ENCODE measurements at places on chromosomes 6 and 20.

DNA sequence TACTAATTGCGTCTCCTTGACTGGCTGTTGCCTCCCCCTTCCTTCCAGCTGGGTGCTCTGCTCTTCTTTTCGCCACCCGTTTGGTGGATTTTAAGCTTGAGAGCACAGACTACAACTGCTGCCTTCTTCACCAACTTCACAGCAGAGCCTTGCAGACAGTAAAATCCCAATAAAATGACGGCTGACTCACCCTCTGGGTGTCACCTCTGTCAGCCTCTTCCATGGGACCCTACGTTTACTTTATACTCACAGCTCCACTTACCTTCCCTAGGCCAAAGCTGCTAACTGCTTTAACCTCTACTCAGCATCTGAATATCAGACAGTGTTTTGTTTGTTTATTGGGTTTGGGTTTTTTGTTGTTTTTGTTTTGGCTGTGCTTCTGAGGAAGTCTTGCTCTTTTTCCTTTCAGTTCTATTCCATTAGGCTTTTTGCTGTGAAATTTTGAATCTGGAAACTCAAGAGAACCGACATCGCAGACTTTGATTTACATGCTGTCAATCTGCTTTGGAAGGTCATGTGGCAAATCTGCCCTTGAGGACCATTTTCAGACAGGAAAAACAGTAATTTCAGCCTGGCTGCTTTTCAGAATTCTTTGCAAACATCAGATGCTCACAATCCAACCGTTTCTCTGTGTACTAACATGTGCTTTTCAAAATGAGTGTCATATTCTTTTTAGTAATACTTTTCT, 2.4 kb downstream of the AGPAT4 start:
- no peak for DNase-seq

GRCh38 chr6:26543953-26544352, 5.8 kb downstream of the HMGN4 start:
- no peak for DNase-seq

GRCh38 chr20:44582311-44583025, at the start of gene PKIG:
Gene PKIG (plus strand): TSS chr20:44582579. CDS start chr20:44614557, 31,978 bp downstream.
- DNase-seq, result no peak

DNA sequence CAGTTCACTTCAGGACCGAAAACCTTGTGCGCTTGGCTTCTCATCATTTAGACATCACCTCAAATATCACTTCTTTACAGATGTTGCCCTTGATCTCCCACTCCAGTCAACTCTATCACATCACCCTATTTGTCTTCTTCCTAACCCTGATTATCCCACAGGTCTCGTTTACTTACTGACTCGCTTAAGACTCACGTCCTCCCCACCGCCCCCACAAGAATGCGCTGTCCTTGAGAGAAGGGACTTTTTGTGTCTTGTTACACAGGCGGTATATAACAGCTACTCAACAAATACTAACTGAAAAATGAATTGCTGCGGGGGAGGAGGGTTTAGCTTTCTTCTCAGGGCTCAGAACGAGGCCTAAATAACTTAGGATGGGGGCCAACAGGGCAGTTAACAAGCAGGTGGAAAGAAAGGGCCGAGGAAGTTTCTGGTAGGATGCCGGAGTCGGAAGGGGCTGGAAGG, 527 bp downstream of the TOMM34 start:
- no peak for DNase-seq

DNA sequence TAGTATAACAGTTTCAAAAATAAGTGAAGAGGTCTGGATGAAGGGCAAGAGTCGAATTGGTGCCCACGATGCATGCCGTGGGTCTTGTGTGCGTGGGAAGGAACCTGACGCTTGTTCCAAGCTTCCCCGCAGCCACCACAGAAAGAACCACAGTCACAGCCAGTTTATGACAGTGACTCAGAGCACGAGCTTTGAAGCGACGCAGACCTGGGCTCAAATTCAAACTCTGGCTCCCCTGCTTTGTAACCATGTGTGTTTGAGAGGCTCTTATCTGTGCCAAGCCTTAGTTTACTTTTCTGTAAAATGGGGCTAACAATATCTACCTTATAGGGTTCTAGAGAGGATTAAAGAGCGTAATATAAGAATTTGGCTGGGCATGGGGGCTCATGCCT, 65.5 kb downstream of the SYNJ2 start:
- peak; percentile 47 for DNase-seq

DNA sequence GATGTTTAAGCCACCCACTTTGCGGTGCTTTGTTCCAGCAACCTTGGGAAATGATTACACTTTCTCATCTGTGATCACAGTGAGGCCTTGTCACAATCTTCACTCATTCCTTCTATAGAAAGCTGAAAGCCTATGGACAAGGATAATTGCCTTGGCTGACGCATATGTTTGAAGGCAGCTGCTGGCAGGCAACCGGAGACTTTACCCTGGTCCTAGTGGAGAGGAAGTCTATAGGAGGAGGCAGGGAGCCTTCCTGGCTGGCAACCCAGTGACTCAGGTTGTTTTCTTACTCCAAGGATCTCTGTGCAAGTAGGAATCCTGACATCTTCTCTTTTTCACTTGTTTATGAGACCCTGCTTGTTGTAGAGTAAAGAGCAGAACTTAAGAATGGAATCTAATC, 34.1 kb upstream of the ESR1 start:
- no peak for DNase-seq

DNA sequence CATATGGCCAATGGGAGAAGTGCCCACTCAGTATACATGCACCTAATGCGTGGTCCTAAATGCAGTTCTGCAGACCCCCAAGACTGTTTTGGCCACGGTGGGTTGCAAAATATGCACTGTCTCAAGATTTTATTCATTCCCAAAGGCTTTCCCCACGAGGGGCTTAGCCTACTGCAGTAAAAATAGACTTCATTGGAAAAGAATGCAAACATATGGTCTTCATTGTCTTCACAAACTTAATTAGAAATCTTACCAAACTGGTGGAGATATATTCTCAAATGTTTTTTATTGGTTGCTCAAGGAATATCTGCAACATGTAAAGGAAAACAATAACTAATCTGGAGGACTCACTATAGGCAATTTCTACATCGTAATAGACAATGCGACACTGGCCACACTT, 31.6 kb upstream of the PRL start:
- DNase-seq, result no peak

DNA sequence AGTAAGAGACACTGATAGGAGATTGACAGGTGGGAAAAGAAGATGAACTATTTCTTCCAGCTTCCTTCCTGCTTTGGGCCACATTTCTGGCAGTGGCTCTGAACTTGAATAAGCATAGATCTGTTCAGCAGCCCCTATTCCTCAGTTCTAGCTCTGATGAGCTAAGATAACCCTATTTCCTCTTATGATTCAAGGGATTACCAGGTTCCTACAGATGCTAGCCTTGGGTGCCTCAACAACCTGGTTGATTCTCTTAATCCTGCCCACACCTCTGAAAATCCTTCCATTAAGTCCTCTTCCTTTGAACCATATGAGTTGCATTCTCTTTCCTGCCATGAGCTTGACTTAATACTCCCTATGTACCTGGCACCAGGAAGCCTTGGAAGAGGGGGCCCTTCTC, 49.8 kb upstream of the MOCS1 start:
- no peak for DNase-seq

DNA sequence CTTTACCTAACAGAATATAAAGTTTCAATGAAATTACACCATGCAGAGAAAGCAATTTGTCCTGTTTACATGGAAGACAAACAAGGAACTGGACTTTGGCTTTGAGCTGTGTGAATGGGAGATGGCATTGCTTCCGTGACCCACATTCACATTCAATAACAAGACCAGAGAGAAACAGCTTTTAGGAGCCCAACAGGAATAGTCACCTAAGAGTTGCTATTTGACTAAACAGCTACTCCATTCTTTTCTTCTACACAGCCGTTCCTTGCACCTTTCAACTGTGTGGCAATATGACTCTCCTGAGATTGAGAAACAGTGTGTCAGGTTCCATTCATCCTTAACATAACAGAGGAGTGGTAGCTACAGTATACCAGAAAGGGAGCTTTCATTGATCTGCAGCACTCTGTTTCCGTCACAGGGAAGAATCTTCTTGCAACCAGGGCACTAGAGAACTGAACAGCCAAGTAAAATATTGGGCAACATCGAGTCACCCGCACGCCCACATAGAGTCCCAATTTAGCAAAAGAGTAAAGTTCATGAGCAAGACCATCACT, 355.1 kb downstream of the HAO1 start:
- DNase-seq, result no peak

- DNase-seq, result no peak
These were observed 6.0 kb downstream of the CST7 start for GRCh38 chr20:24955045-24955444.

- peak; percentile 88 for DNase-seq
These were observed 9.7 kb upstream of the TNFRSF6B start for GRCh38 chr20:63686492-63687321.

DNA sequence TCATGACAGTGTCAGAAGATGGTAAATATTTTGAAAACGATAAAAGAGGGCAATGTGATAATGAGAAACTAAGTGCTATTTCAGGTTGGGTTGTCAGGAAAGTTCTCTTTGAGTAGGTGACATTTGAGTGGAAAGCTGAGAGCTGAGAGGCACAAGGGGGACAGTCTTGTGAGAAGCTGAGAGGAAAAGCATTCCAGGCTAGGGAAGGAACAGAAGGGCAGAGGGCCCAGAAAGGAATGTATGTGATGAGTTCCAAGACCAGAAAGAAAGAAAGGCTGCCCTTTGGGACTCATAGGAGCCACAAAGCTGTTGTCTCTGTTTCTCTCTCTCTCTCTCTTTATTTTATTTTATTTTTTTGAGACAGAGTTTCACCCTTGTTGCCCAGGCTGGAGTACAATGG, 7.6 kb upstream of the RNF182 start:
- DNase-seq, result no peak

- no peak for DNase-seq
These were observed 190.9 kb upstream of the MAN1A1 start for GRCh38 chr6:119540417-119540816.

DNA sequence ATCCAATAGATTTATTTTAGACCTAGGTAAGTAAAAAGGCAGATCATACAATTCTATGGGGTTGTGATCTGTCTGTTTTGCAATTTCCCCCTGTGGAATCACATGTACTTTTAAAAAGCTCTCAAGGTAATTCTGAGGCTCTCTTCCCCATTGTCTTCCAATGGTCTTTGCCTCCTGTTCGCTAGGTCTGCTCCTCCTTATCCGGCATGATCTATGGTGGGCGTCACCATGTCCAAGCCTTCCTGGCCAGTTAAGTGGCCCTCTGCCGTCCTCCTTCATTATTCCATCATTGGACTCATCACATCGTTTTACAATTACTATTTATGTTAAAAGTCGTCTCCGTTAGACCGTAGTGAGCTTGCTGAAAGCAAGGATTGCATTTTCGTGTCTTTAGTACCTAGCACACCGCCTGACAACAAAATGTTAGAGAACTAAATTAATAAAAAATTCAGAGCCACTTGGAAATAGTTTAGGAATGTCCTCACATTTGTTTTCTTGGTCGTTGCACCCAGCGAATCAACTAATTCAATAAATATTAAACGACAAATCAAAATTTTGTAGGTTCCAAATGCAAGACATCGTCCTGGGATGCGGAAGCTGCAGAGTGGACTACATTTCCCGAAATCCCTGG, 2.2 kb upstream of the STXBP5 start:
- DNase-seq, result no peak

- no peak for DNase-seq
These were observed 84.6 kb downstream of the DCDC2 start for GRCh38 chr6:24273096-24273870.

DNA sequence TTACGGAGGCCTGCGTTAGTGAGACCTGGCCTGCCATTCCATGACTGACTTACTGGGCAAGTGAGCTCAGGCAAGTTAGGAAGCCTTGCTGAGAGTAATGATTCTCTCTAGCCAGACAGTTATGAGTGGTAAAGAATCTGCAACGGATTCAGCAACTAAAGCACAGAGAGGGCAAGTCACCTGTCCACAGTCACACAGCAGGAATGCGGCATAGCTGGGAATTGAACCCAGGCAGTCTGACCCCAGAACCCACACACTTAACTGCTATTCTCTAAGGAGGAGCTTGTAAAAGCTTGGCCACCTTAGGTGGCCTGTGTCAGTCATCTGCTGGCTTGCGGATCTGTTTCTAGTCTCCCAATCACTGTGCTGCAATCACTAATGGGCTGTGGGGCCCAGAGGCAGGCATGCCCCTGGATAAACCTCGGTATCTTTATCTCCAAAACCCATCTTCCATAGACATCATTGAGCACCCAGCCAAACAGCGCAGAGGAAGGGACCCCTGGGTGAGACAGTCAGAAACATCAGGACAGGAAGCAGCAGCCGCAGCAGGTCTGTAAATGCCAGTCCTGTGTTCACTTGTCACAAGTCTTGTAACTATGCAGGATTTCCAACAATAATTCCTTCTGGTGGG, 215.9 kb upstream of the KCNG1 start:
- no peak for DNase-seq

DNA sequence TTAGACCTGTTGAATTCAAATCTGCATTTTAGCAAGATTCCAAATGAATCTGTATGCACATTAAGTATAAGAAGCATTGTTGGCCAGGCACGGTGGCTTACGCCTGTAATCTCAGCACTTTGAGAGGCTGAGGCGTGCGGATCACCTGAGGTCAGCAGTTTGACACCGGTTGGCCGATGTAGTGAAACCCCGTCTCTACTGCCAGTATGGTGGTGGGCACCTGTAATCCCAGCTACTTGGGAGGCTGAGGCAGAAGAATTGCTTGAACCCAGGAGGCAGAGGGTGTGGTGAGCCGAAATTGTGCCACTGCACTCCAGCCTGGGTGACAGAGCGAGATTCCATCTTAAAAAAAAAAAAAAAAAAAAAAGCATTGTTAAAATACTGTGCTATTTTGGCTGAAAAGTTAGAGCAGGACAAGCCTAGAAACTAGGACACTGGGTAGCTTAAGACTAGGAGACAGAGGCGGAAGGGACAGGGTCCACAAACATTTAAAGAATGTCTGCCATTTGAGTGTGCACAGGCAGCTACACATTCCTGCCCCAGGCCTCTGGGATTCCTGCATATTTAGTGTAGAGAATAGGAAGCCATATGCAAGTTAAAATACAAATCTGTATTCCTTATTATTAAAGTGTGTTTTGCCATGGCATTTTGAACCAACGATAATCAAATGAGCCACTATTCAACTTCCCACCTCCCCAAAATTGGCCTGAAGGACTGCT, 45.1 kb upstream of the EEF1A1 start:
- no peak for DNase-seq

DNA sequence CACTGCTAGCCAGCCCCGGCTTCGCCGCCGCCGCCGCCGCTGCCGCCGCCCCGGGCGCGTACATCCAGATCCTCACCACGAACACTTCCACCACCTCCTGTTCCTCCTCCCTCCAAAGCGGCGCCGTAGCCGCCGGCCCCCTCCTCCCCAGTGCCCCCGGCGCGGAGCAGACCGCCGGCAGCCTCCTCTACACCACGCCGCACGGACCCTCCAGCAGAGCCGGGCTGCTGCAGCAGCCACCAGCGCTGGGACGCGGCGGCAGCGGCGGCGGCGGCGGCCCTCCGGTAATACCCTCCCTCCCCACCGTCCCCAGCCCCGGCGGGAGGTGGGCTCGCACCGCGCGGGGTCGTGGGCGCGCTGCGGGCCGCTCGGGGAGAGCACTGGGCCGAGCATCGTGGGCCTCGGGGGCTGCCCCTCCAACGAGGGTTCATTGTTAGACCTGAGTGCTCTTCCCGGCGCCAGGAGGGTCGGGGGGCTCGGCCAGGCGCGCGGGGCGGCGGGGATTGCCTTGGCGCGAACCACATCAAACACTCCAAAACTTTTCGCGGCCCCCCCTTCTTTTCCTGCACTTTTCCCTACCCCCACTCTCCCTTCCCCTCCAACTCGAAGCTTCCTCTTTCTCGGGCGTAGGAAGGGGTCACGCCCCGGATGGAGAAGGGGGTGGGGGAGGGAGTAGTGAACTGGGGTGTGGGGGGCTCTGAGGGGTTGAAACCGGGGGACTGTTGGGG, 827 bp downstream of the E2F3 start:
- peak; percentile 84 for DNase-seq

GRCh38 chr6:22353101-22353500, 56.3 kb upstream of the PRL start:
- no peak for DNase-seq
